ENCODE measurements at places on chromosomes 7 and 10.
A peak's percentile ranks its signal among the peaks of the same experiment; 100 is the strongest.

DNA sequence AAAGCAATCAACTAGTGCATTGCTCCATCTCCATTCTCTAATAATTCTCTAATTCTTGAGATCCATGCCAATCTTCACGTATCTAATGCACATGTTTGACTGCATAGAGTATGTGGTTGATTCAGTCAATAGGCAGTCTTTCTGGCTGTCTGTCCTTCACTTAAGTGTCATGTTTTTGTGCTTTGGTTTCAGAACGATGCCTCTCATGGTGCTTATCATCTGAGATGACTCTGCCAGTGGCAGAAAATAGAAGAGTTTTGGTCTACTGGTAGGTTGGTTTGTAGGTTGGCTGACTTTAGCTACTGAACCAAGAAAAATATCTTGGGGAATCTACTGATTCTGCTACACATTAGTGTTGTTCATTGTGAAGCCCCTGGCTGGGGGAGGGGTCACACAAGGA is 364.2 kb downstream of the SFMBT2 start:
- peak; percentile 64 for DNase-seq

- DNase-seq, result no peak
Observed at GRCh38 chr7:42217053-42217452, 20.0 kb downstream of the GLI3 start.

DNA sequence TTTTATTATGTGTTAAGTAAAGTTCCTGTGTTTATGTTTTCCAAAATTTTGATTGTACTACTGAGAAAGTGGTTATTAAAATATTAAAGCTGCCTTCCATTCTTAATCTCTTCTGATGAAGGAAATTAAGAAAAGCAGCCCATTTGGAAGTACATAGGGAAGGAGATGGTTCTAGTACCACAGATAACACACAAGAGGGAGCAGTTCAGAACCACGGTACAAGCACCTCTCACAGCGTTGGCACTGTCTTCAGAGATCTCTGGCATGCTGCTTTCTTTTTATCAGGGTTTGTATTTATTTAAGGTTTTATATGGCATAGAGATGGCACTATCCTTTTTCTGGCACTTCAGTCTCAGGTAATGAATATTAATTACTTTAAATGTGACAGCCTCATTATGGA is 111.6 kb downstream of the PHTF2 start:
- no peak for DNase-seq

- DNase-seq, result no peak
Observed at GRCh38 chr10:58360412-58361004, 24.7 kb upstream of the TFAM start.

DNA sequence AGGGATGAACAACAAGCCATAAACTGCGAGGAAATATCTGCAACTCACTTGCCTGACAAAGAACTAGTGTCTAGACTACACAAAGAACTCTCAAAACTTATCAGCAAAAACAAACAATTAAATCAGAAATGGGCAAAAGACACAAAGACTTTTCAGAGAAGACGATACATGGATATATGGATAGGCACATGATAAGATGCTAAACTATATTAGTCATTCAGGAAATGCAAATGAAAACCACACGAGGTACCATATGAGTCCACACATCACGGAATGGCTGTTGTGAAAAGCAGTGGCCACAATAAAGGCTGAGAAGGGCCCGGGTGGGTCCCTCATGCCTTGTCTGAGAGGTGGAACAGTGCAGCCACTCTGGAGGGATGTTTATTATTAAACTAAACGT is 267.8 kb downstream of the WDR37 start:
- peak; percentile 20 for DNase-seq

- no peak for DNase-seq
Observed at GRCh38 chr7:26280097-26280496, 11.6 kb upstream of the SNX10 start.
